ENCODE measurements at places on chromosomes 16 and 17.

DNA sequence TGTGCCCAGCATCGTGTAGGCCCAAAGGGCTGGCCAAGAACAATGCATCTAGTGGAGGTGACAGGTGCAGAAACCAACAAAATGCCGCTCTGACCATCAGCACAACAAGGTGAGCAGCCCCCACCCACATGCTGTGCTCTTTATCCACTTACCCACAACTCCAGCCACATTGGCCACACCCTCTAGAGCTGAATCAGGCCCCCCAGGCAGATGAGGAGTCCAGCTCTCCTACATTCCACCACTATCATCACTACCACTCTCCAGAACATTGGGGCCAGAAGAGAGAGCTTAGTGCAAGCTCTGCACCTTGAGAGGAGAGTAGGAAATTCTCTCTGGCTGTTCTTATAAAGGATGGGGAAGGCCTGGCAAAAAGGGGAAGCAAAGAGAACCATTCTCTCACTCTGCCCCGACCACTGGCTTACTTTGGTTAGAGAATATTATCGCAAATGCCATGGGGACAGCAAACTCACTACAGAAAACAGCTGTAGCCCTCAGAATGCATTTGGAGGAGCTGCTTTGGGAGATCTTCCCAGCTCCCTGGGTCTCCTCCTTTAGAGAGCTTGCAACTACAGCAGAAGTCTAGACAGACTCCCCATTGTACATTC lies 75.0 kb downstream of the TMEM132E start:
- no peak for DNase-seq

GRCh38 chr16:64617836-64618476 lies 503.9 kb downstream of the CDH11 start:
- DNase-seq: no peak

DNA sequence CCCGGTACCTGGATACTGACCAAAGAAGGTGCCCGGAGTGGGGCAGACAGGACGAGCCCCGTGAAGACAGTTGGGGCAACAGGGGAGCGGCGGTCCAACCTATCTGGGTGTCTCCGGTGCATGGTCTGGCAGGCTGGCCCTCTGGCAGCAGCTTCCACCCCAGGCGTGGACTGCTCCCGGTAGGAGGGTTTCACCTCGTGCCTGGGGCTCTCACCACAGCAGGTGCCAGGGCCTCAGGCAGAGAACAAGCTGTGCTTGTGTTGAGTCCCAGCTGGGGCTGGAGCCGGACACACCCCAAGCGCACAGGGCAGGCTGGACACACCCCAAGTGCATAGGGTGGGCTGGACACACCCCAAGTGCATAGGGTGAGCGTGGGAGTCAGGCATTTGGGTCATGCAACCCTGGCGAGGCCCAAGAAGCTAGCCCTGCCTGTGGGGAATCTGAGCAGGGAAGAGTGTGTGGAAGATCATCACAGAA lies 1.5 kb upstream of the FBXL16 start:
- DNase-seq: no peak

DNA sequence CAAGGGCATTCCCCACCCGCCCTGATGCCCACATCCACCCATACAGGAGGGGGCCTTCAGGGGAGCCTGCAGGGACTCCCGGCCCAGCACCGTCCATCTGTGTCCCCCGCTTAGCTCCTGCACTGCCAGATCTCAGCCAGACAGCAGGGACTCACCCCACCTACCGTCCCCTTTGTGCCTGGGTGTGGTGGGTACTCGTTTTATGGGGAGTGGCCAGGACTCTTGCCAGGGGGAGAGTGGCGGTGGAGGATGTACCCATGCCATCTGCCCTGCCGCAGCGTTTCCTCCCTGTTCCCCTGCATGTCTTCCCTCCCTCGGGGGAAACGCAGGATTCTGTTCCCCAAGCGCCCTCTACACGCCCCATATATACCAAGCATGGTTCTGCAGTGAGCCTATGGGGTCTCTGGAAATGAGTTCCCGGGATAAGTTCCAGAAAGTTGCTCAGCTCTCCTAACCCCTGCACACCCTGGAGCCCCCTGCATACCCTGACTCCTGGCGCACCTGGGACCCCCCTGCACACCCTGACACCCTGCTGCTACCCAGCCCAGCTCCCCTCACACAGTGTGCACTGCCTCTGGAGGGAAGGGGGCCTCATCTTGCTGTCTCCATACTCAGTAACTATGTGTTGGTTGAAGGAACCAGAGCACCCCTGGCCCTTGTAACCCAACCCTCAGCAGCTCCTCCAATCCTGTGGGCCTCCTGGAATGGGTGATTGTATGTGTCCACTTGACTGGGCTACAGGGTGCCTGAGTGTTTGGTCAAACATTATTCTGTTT lies 4.2 kb upstream of the MAFG start:
- no peak for DNase-seq

DNA sequence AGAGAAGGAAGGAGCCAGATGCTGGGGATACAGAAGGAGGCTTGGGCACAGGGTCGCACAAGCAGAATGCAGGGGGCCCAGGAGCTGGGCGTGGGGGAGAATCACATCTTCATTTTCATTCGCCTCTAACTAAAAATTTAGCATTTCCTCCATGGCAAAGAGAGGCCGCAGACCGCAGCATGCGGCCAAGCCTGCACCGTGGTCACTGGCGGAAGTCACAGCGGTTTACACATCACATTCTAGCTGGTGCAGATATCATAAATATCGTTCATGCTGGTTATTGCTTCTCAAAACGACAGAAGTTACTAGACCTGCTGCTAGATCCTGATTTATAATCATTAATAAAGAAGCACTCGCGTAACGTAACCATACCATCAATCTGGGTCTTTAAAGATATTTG lies 162.0 kb downstream of the NTN1 start:
- DNase-seq: no peak

GRCh38 chr16:88974080-88974915 lies 2.7 kb downstream of the CBFA2T3 start:
- no peak for DNase-seq

GRCh38 chr17:73397278-73397826 lies 85.6 kb upstream of the CDC42EP4 start:
- DNase-seq: no peak

- no peak for DNase-seq
Observed at GRCh38 chr16:59880611-59881010, 1146.5 kb upstream of the GOT2 start.

GRCh38 chr16:2365397-2366294 lies 25.1 kb upstream of the ABCA3 start:
- DNase-seq: no peak

- no peak for DNase-seq
Observed at GRCh38 chr17:80826346-80826954, 165.2 kb upstream of the CHMP6 start.

- DNase-seq: no peak
Observed at GRCh38 chr17:66675273-66675990, 159.5 kb upstream of the CACNG5 start.

DNA sequence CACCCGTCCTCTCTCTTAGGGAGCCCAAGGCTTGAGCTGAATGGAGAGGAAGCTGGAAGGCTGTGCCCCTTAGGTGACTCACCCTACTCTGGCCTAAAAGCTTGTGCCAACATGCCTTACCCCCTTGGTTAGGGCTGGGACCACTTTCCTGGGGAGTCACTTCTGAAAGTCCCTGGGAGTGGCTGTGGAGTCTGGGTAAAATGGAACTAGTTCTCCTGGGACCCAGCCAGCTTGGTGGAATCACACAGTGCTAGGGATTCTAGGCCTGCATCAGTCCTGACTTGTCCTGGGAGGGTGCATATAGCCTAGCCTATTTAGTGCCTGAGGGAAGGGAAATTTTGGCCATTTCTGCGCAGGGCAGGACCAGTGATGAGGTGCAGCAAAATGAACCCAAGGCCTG lies 10.5 kb downstream of the MMP28 start:
- no peak for DNase-seq

DNA sequence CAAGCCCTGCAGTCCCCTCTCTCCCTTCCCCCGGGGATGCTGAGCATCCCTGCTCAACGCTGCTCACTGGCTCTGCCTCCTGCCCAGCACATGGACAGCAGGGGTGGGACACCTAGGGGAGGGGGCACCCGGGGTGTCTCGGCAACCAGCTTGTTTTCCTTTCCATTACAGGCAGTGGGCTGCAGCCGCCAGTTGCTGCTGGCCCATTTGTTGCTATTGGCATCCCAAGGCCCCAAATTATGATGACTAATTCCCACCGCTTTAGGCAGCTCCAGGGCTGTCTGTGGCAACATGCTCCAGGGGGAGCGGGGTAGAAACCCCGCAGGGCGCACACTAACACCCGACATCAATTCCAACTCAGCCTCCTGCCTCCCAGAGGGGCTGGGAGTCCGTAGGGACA lies 4.9 kb downstream of the SDK2 start:
- DNase-seq: no peak

DNA sequence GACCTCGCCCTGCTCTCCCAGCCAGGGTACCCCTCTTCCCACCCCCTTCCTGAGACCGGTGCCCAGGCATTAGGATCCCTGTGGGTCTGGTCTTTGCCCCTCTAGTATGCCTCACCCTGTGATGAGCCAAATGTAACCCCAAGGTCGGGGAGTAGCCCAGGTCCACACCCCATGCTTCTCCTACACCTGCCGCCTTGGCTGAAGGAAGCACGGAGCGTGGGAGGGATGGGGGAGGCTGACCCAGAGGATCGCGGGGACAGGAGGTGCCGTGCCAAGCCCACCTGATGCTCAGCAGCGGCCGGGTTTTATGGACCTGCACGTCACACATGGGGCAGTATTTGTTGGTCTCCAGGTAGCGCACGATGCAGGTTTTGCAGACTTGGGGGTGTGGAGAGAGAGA lies 8.8 kb downstream of the PCGF2 start:
- DNase-seq: no peak

- no peak for DNase-seq
Observed at GRCh38 chr16:51085271-51085670, 65.8 kb downstream of the SALL1 start.

- no peak for DNase-seq
Observed at GRCh38 chr16:71421911-71422310, 19.9 kb downstream of the TLE7 start.

GRCh38 chr16:11632455-11632939 lies 35.8 kb upstream of the SNN start:
- DNase-seq: no peak

DNA sequence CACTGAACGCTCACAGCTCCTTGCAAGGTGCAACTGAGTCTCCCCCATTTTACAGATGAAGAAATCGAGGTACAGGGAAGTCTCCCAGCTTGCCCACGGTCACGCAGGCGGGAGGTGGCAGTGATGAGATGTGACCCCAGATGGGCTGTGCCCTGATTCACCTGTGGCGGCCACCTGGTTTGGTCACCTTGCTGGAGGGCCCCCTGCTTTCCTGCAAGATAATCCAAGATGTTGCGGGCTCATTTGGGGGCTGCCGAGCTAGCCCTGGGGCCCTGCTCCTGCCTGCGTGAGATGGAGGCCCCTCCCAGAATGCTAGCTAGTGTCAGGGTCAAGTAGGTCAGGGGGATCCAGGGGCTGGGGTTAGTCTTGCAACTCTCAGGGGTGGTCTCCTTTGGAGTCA lies 59.6 kb upstream of the IL34 start:
- DNase-seq: no peak

GRCh38 chr17:16995930-16996329 lies 24.0 kb upstream of the TNFRSF13B start:
- no peak for DNase-seq

DNA sequence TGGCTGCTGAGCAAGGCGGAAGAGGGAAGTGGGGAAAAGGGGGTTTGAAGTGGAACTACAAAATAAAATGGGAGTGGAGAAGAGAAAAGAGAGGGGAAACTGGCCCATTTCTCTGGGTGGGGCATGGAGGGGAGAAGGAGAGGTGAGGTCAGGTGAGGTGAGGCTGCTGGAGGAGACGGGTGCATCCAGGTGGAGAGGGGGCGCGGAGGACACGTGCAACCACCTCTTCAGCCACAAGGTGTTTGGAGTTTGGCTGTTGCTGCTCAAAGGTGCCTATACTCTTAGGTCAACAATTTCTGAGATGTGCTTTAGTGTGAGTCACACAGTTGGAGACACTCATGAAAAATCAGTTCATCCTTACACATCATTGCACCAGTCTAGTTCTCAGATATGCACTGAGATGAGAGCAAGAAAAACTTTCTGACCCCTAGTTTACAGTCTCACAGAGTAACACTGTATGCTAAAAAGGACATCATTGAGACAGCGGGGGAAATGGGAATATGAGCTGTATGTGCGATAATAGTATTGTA lies 4.8 kb downstream of the SLC6A4 start:
- DNase-seq: no peak

- no peak for DNase-seq
Observed at GRCh38 chr17:63675607-63676546, 24.0 kb downstream of the LIMD2 start.

GRCh38 chr17:784143-784542 lies 2.0 kb downstream of the MRM3 start:
- no peak for DNase-seq

DNA sequence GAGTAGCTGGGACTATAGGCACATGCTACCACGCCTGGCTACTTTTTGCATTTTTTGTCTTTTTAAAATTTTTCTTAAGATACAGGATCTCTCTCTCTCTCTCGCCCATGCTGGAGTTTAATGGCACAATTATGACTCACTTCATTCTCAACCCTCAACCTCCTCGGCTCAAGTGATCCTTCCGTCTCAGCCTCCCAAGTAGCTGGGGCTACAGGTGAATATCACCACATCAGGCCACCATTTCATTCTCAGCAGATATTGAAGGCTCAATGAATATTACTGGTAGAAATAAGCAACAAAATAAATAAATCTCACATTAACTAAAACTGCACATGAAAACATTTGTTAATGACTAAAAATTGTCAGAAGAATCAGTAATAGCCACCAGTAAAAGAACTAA lies 41.7 kb downstream of the BRIP1 start:
- DNase-seq: no peak

- DNase-seq: no peak
Observed at GRCh38 chr16:20020976-20021375, 52.7 kb downstream of the GPR139 start.

- DNase-seq: no peak
Observed at GRCh38 chr17:350706-351448, 1.7 kb downstream of the RPH3AL start.

- DNase-seq: no peak
Observed at GRCh38 chr17:74740641-74741387, 3.8 kb downstream of the RAB37 start.

DNA sequence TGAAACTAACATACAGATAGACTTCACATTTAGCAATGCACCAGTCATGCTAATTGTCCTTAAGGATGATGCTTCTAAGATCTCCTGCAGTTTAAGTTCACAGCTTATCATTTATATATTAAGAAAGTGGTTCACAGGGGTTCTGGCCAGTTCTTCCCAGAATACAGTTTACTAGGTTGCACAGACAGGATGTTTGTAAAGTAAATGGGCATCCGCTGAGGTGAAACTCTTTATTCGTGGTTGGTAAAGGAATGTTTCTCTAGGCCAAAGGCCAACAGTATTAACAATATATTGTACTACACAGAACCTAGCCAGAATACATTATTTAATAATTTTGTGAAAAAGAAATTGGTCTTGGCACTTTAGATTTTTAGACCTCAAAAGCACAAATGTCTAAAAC lies 1427.3 kb downstream of the CDH8 start:
- DNase-seq: no peak

GRCh38 chr16:87424266-87424665 lies 32.1 kb downstream of the MAP1LC3B start:
- no peak for DNase-seq

Data from stimulated activated CD8-positive, alpha-beta memory T cell treated with anti-CD3 and anti-CD28 coated beads, Interleukin-4, amount 100 ng/mL, for 4 hours (primary cell).